Nephron progenitor cell (in vitro differentiated cells): ENCODE measurements at places on chromosomes 3 and 15.

DNA sequence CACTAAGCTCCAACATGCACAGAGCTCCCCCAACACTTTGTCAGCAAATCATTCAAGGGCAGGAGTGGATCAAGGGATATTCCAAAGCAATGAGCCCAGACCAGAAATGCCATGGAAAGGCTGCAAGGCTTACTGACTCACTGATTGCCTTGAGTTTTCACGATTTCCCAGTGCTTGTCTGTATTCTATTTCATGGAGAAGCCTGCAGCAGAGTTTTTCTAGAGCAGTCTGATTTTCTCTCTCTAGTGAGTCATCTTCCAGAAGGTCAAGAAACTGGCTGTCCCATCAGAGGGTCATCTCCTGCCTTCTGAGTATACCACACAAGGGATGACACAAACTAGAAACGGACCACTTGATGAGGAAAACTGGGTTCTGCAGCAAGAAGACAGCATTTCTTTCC lies 16.5 kb downstream of the LMCD1 start:
- DNase-seq = no peak

GRCh38 chr15:81092559-81092902 lies 41.5 kb upstream of the CFAP161 start:
- no peak for DNase-seq

- DNase-seq = no peak
Observed at GRCh38 chr3:184405075-184406030, 25.5 kb downstream of the CHRD start.

- no peak for DNase-seq
Observed at GRCh38 chr15:45653702-45654424, 19.0 kb downstream of the SQOR start.
